NCI-H187 treated with DMSO at 0.1 percent for 48 hours (cell line): ENCODE measurements at places on chromosomes 4 and X.

- DNase-seq = no peak
These were observed 40.4 kb downstream of the CPEB2 start for GRCh38 chr4:15042529-15043167.

DNA sequence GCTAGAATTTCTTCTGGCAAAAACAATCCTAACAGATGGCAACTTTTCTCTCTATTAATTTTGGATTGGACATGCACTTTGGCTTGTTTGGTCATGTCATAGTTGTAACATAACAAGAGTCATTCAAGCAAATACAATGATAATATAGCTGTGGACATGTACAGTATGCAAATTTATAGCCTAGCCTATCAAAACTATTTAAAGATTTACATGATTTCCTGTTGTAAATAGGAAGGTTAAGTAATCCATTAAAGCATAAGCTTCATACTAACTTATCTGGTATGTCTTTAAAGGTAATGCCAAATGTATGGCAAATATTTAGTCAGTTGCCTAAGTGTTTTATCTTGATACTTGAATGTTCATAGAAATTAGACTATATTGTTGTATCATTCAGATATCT lies 45.3 kb downstream of the RPA4 start:
- no peak for DNase-seq

- DNase-seq = no peak
These were observed 241.1 kb upstream of the KLF3 start for GRCh38 chr4:38422850-38423249.

- DNase-seq = no peak
These were observed 19.9 kb downstream of the MRFAP1 start for GRCh38 chr4:6660430-6660829.

DNA sequence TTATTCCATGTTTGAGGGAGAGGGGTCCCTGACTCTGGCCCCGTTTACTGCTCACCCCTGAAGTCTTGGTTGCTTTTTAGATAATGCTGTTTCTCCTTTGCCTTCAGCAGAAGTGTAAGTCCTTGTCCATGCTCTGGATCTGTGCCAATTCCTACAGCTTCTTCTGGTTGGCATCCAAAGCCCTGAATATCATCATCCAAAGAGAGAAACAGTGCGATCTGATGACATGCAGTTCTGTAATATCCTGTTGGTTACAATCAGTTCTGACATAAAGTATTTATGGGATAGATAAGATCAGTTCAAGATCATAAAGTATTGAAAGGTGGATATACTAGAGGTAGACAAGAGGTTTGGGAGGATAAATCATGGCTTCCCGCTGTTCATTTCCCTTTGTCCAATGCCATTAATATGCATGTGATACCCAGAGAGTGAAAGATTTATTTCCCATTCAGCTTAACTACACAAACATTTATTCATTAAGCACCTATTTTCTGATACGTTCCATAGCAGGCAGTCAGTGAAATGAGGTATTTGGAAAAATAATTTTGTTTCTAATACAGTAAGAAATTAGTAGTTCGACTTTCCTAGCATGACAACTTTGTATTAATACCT lies 53.2 kb upstream of the TMEM150C start:
- DNase-seq = no peak

DNA sequence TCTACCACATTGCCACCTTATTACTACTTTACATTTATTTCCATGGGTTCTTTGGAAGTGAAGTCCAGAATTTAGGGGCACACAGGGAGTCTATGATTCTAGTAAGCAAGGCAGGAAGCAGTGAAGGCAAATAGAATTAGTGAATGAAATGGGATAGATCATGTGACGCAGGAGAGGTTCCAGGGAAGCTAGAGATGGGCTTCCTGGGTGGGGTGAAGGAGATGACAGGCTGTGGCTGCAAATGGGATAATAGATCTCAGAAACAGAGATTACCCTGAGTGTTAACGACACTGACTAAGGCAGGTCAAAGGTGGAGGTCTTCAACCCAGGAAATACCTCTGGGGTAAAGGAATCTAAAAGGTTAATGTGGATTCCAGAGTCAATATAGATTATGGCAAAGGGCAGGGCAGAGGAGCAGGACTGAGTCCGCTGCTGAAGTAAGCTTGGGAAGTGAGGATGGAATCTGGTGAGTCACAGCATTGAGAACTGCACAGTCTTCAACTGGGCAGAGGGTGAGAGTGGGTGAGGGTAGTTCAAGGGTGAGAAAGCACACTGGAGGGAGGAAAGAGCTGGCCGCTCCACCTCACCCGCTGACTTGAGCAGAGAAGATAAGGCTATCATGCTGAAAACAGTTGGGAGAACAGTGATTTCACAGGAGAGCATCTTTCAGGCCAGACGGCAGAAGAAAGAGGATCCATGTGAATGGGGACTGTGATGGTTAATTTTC lies 70.8 kb downstream of the ANXA3 start:
- no peak for DNase-seq

DNA sequence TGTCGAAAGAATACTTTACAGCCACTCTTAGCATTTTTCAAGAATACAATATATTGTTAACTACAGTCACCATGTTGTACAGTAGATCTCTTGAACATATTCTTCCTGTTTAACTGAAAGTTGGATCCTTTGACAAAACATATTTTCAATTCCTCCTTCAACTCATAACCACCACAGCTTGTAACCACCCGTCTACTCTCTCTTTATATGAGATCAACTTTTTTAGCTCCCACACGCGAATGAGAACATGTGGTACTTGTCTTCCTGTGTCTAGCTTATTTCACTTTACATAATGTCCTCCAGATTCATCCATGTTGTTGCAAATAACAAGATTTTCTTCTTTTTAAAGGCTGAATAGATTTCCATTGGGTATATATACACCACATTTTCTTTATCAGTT lies 338.3 kb upstream of the IGFBP7 start:
- no peak for DNase-seq

- DNase-seq = no peak
These were observed 158.8 kb downstream of the AFAP1 start for GRCh38 chr4:7780751-7781348.

- DNase-seq = no peak
These were observed 57.2 kb downstream of the CASP6 start for GRCh38 chr4:109645874-109646710.

- DNase-seq = no peak
These were observed 51.3 kb upstream of the NPNT start for GRCh38 chr4:105843941-105844340.

DNA sequence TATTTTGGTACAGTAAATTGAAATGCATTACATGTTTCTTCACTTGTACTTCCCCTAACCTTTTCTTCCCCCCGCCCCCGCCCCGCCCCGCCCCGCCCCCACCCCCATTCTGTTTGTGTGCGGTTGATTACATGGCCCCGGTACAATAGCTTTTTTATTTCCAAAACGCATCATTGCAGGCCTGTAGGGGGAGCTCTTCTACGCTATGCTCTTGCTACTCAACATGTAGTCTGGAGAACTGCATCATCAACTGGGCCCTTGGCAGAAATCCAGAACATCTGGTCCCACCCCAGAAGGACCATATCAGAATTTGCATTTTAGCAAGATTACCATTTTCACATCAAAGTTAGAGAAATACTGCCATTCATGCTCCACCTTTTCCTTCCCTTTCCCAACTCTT lies 333.3 kb upstream of the DDX53 start:
- DNase-seq = no peak

DNA sequence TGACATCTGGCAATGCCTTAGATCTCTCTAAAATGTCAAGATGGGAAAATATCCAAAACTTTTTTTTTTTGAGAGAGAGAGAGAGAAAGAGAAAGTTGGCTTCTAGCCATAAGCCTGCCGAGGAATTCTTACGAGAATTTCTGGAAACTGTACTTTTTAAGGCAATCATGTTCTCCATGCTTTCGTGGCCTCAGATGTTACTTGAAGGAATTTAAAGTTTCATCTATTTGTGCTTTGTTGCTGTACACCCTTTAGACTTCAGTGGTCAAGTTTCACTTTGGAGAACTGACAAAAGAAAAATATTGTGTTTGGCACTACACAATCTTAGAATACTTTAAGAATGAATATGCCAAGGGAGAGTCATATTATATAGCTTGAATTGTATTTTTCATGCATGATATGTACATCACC lies 53.9 kb downstream of the FAT4 start:
- no peak for DNase-seq

DNA sequence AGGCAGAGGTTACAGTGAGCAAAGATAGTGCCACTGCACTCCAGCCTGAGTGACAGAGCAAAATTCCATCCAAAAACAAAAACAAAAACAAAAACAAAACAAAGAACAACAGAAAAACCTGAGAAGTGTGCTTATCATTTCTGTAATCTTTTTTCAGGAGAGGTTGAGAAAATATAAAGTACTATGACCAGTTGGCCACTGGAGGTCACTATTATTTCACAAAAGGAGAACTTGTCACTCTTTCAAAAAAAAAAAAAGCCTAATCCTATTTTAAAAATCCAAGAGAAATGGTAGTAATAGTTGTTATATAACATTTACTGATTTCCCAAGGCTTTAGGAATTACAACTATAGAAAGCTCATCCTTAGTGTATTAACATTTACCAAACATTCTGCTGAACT lies 24.9 kb upstream of the RNF150 start:
- no peak for DNase-seq

DNA sequence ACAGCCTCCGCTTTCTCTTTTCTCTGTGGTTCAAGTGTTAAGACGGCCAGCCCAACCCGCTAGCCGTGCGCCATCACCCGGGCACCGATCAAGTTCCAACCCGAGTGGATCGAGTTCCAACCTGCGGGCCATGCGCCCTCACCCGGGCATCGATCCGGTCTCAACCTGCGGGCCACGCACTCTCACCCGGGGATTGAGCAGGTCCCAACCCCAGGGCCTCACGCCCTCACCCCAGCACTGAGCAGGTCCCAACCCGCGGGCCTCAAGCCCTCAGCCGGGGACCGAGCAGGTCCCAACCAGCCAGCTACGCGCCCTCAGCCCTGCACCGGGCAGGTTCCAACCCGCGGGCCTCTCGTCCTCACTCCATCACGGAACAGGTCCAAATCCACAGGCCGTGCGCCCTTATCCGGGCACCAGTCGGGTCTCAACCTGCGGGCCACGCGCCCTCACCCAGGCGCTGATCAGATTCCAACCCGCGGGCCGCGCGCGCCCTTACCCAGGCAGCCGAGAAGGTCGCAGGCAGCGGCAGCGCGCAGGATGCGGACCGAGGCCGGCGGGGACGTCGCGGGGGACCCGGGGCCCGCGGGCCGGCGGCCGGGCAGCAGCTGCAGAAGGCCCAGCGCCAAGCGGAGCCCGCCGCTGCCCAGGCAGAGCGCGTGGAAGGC lies 443 bp downstream of the GPR143 start:
- no peak for DNase-seq

DNA sequence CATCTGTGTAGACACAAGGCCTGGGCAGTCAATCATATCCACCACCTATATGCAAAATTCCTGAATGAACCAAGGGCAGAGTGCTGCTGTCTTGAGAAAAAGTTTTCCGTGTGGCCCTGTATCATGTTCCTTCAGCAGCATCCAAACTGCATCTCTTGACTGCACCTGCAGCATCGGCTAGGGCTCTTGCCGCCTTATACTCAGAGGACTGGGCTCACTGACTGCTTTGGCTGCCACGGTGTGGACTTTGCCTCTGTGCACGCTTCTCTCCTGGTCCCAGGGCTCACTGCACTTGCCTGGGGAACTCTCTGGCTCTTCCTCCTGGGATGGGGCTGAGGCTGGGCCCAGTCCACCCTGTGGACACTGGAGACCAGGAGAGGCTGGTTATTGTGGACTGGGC lies 39.5 kb upstream of the STS start:
- no peak for DNase-seq

GRCh38 chrX:13955975-13956374 lies 73.7 kb downstream of the GEMIN8 start:
- DNase-seq = no peak

GRCh38 chr4:161663844-161664243 lies 500.0 kb downstream of the FSTL5 start:
- DNase-seq = no peak

DNA sequence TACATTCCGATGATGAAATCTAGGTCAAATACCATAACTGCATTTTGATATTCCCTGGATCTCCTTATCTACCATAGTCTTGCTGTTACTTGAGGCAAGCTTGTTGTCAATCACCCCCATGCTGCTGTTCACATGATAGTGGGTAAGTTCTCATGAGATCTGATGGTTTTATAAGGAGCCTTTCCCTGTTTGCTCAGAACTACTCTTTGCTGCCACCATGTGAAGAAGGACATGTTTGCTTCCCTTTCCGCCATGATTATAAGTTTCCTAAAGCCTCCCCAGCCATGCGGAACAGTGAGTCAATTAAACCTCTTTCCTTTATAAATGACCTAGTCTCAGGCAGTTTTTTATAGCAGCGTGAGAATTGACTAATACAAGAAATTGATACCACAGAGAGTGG lies 432.0 kb downstream of the GLUD2 start:
- DNase-seq = no peak

DNA sequence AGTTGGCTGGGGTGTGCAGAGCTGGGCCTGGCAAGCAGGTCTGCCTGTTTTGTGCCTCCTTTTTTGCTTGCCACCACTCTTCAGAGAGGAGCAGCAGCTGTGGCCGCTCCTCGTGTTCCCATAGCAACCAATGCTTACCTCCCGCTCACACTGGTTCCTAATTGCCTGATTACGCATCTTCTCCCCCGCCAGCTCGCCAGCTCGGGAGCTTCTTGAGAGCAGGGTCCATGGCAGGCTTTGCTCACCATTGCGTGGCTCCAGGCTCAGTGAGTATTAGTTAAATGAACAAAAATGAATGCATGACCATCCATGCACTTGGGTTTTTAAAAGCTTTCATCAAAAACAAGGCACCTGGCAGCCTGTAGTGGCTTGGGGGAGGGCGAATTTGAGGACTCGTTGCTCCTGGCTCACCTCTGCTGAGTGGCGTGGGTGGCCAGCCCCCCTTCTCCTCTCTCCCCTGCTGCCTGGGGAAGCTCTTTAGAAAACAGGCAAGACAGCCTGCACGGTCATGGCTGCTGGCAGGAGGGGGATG lies 14.2 kb upstream of the PJA1 start:
- peak; percentile 31 for DNase-seq

- DNase-seq = no peak
These were observed at the start of gene SLC49A3 for GRCh38 chr4:688854-689681. SLC49A3 (minus strand) TSS chr4:689151; CDS start chr4:689127, 24 bp downstream.

DNA sequence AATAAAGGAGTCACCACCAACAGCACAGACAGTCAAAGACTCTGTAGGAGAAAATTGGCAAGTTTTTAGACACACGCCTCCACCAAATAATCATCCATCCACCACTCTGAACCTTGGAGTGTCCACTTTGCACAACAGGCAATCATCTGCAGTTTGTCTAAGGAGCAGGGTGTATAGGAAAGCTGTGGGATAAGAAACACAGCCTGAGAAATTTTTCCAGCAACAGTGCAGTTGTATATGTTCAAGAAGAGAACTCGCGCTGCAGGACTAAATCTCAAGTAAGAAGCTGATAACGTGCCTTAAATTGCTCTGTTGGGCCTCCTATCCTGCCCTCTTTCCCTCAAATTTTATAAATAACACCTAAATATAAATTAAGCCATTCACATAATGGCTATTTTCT lies 136.7 kb upstream of the PPARGC1A start:
- no peak for DNase-seq

GRCh38 chr4:55396308-55397125 lies 760 bp downstream of the TMEM165 start:
- DNase-seq = no peak

- no peak for DNase-seq
These were observed 33.6 kb downstream of the BCOR start for GRCh38 chrX:40064055-40064597.

GRCh38 chr4:88017516-88018297 lies 10.3 kb downstream of the PKD2 start:
- DNase-seq = no peak
